DMS153 (cell line): ENCODE measurements at places on chromosomes 3 and 15.

DNA sequence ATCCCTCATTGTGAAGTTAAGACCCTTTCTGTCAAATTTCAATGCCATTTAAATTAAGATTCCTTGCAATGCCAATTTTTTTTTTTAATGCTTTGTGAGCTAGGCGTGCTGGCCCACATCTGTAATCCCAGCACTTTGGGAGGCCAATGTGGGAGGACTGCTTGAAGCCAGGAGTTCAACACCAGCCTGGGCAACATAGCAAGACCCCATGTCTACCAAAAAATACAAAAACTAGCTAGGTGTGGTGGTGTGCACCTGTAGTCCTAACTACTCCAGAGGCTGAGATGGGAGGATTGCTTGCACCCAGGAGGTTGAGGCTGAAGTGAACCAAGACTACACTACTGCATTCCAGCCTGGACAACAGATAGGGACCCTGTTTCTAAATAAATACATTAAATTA lies 5.6 kb upstream of the SH3BP5 start:
- DNase-seq: no peak

- no peak for DNase-seq
These were observed 532.1 kb upstream of the SEMA6D start for GRCh38 chr15:47184908-47185801.

DNA sequence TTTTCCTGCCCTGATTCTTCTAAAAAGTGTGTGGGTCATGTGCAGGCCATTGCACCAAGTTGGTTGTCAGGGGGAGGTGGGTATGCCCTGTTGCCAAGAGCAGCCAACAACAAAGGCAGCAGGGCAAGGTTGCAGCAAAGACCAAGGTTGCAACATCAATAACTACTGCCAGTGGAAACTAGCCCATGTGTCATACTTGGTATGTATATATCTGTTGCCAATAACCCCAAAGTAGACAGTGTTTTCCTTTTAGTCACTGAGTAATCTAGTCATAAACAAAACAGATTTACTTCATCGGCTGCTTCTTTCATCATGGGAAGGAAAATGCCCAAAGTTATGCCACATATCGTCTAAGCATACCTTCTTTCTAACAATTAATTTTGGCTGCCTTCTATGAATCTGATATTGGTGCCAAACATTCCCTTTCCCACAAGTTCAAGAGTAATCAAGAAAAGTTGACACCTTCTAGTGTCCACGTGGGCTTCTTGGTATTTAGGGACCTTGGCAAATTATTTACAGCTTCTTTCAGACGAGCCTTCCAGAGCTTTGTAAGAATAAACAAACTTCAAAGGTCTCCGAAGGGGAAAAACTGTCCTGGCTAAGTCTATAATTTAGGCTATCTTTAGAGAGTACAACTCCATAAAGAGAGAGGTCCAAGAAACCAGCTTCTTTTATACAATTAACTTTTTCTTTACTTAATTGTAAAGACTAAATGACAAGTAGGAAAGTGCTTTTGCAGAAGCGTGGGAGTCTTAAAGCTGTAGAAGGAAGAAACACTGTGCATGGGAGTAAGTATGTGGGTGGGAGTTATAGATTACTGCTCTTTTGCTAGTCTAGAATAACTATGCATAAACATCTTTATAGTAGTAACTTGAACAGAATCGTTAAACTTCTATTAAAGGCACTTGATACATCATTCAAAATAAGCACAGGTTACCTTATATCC lies 10.0 kb upstream of the MBNL1 start:
- DNase-seq: no peak

DNA sequence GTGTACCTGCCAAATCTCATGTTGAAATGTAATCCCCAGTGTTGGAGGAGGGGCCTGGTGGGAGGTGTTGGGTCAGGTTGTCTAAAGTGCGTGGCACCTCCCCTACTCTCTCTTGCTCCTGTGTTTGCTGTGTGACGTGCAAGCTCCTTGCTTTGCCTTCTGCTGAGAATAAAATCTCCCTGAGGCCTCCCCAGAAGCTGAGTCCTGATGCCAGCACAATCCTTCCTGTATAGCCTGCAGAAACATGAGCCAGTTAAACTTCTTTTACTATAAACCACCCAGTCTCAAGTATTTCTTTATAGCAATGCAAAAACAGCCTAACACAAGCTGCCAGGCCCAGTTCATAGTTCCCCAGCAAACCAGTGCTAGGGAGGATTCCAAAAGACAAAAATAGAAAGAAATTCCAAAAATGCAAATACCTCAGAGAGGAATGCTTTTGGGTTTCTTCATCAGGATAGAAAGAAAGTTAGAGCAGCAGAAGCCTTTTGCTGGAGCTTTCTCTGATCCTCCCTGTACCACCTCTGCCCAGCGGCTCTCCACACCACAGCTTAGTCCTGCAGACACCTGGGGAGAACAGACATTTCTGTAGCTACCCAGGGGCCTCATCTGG lies 25.9 kb upstream of the CDV3 start:
- no peak for DNase-seq

- no peak for DNase-seq
These were observed 26.6 kb downstream of the TFRC start for GRCh38 chr3:196055240-196055639.

GRCh38 chr3:187400756-187401155 lies 32.6 kb downstream of the RTP4 start:
- DNase-seq: no peak

DNA sequence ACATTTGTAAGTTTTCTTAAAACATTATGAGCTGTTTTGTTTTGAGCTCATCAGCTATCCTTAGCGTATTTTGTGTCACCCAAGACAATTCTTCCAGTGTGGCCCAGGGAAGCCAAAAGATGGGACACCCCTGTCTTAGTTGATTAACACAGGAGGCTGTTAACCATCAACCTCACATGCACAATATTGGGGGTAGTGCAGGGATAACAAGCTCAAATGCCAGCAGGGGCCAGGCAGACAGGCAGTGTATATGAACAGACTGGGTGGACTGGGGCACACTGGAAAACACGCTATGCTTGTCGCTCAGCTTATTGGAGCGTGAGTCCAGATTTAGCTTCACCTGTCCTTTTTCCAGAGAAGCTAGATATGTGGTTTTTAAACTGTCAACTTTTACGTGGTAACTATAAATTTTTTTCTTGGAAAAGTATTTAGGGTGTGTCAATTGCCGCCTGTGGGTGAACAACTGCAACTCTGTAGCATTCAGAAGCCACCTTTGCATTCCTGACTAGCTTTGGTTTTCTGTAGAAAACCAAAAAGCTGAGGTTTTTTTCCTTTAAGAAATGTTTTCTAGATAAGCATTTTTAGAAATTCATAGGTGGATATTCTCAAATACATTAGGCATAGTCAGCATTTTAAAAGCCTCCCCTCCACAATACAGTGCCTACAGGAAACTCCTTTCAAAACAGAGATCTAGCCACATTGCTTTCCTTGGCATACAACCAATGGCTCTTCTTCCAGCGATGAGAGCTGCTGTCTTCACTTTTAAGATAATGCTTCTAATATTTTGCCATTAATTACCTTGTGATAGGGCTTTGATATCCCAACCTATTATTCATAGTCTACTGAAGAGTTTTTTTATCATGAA lies 14.6 kb downstream of the PSMD6 start:
- DNase-seq: no peak

GRCh38 chr3:17032407-17033034 lies 147.8 kb downstream of the PLCL2 start:
- no peak for DNase-seq

DNA sequence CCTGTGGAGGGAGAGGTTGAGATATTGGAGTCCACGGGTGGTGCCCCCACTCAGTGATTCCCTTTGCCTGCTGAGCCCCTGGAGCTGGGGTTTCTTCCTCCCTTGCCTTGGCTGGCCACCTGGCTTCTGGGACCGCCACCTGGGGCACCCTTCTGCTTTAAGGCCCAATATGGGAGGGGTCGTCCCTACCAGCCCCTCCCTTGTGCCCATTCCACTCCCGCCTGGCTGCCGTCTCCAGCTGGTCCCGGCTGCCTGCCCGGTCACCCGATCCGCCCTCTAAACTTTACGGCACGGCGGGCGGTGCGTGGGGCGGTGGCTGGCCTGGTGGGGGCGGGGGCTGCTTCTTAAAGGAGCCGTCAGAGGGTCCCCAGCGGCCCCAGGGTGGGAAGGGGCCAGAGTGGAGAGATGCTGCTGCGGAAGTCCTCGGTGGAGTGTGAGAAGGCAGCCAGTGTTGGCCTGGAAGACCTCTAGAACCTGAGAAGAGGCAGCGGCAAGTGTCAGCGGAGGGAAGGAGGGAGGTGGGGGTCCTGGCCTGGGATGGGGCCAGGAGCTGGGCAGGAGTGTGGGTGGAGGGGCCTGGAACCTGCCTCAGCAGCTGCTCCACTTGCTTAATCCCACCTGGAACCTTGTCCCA lies 1.6 kb upstream of the SEMA3B start:
- no peak for DNase-seq

DNA sequence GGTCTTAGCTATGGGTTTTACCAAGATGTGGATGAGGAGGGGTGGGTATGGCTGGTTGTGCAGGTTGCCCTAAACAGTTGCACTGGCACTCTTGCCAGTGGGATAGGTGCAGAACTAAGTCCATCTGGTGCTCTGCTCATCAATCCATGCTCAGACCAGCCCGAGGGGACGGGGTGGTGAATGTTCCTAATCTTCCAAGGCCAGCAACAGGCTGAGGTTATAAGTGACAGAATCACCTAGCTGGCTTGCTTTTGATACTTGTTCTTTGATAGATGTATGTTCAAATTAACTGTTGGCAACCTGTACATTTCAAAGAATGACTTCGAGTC lies 53.5 kb upstream of the CCR2 start:
- DNase-seq: no peak

DNA sequence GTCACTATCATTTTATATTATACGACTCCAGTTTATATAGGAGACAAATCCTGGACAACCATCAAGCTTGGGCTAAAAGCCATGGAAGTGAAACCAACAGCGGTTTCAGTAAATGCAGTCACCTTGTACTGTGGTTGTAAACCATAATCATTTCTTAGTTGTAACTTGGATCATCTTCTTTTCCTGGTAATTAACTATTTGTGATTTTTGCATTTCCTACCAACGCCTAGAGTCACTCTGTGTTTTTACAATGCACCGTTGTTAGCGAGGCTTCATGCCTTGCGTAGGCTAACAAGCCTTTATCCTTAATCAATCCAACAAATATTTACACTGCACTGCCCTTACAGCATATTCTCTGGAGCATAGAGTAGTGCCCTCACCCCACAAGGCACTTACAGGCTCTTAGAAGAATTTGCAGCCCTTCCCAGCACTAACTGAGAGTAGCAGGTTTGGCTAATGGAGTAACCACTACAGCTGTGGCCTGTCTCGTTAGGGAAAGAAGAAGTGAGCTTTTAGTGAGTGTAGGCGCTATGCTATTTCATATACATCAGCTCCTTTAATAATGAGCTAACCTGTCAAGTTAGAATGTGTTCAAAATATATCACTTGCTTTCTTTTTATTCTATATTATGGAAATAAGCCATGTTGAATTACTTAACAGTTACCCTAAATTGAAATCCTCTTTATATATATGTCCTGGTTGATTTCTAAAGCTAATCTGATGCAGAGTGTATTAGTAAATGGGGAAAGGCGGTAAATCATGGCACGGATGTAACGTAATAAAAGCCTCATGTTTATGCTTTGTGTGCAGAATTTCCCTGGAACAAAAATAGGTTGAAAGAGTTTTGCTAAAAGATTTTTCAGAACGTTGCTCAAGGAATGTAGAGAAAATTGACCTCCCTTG lies 62.8 kb downstream of the ABHD2 start:
- DNase-seq: peak; percentile 33
